ENCODE measurements at places on chromosomes 4 and X. TPM values are rescaled to one million over a fixed set of nuclear protein-coding genes. Genes with fewer than 3 reads are reported as not detected.

GRCh38 chrX:148416142-148416541, 84.3 kb upstream of the AFF2 start:
- no peak for DNase-seq

- DNase-seq: no peak
Observed at GRCh38 chr4:45199736-45200135, 473.4 kb upstream of the GNPDA2 start.

DNA sequence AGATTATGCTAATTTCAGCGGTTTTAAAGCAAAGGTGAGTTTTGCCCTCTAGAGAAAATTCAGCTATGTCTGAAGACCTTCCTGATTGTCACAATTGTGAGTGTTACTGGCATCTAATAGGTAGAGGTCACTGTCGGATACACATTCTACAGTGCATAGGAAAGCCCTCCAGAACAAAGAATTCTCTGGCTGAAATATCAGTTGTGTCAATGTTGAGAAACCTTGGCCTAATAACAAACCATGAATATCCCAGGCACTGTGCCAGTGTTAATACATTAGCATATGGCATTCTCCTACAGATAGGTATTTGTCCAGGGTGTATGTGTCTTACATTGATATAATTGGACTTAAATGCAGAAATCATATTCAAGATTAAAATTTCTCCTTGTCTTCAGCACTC, 294.3 kb downstream of the FSTL5 start:
- no peak for DNase-seq

- no peak for DNase-seq
Observed at GRCh38 chr4:109764376-109764775, 34.5 kb upstream of the PLA2G12A start.

DNA sequence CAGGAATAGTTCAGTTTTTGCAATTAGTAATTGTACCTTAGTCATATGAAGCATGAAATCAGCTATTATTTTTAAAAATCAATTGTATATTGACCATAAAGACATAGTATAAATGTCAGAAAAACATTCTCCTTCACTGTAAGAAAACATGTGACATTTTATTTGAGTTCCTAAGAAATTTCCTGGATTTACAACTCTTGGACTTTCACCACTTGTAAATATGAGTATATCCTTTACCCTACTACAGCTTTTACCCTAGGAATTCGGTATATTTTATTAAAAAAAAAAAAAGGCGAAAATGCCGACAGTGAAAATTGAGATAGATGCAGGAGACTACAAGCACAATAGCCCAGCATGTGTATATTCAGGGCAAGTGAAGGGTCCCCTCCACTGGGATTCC, 14.9 kb downstream of the ADH1A start:
- DNase-seq: no peak

DNA sequence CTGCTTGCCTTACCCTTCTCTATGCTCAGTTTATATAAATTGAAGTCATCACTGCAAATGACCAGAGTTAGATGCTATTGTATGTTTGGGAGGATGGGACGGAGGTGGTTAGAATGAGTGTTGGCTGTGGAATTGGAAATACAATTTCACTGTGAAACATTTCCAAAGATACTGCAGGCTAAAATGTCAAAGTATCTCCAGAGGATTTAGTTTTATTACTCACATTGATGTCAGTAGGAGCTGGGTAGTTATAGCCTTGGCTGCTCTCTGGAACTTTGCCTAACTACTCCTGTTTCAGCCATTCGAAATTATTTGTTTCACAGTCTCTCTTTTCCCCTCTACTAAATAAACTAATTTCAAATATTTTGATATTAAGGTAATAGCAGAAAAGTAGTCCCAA, 92.6 kb upstream of the PPP3CA start:
- no peak for DNase-seq

DNA sequence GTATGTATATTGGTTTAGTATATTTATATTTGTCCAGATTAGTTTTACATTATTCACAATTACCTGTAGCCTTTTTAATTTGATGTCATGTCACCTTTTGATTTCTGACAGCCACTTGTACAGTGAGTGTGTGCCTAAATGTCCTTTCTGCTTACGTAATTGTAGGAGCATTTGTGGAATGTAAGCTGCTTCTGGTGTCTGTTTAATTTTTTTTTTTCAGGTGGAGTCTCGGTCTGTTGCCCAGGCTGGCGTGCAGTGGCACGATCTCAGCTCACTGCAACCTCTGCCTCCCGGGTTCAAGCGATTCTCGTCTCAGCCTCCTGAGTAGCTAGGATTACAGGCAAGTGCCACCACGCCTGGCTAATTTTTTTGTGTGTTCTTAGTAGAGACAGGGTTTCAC, 91.2 kb upstream of the XAGE2 start:
- no peak for DNase-seq

The MAGEC3 gene
- total RNA-seq: not detected

Data from upper lobe of left lung (tissue), 6 donors.